Stimulated activated CD8-positive, alpha-beta memory T cell treated with anti-CD3 and anti-CD28 coated beads, Interleukin-15, amount 100 ng/mL, for 1 hour (primary cell): ENCODE measurements at places on chromosomes 3 and 15.

DNA sequence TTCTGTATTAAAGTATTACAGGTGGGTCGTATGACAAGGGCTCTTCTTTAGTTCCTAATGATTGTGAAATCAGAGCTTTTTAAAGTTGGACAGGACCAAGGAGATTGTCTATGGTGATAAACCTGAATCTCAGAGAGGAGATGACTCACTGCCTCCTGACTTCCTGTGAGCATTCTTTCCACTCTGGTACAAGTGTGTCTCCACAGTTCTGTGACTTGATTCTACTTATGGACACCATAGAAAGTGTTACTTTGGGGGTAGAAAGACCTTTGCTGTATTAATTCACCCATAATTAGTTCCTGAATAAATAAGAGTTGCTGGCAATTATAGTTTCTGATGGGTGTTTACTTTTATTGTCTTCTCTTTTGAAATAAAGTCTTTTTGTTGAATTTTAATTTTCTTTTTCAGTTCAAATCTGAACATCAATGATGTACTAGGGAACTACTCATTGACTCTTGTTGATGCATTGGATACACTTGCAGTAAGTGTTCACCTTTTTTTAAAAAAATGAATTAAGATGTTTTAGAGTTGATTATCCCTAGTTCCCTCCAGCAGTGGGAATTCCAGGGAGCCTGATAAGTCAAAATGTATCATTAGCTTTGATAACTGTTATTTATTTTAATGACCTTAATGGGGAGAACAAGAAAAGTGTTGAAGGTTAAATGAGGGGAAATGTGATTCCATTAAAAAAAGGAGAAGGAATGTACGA lies 7.4 kb downstream of the EDEM1 start:
- DNase-seq: peak; percentile 27

- no peak for DNase-seq
These were observed 163.1 kb downstream of the CLSTN2 start for GRCh38 chr3:140097874-140098635.

GRCh38 chr15:79299126-79299840 lies 11.6 kb upstream of the TMED3 start:
- no peak for DNase-seq

- DNase-seq: no peak
These were observed 644 bp upstream of the NGLY1 start for GRCh38 chr3:25783661-25784512.

DNA sequence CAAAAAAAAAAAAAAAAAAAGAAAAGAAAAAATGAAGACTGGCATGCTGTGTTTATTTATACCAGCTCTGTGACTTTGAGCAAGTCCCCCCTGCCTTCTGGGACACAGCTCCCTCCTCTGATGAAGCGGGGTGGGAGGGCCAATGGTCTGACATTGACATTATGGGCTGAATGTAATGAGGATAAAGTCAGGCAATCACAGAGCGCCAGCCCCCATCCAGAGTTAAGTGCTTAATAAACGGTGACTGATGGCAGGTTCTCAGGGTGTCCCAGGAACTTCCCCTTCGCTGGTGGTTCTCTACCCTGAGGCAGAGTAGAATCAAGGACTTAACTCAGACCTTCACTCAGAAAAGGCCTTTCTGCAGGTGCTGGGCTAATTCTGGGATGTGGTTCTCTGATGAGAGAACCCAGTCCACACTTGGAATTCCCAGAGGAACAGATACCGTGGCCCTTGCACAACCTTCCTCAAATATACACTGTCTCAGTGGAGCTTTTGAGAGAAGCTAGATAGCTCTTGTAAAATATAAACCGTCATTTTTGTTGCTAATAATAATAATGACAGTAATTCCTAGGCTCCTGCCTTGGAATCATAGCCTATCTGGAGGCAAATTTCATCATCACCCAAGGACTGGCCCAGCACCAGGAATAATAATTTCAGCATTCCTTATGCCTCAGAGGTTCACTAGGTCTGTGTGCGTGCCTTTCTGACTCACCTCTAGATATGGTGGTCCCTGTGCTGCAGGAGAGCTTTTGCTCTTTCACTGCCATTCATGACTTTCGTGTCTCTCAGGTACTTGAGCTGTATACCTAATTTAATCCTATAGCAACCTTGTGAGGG lies 115.8 kb downstream of the RPLP1 start:
- no peak for DNase-seq

DNA sequence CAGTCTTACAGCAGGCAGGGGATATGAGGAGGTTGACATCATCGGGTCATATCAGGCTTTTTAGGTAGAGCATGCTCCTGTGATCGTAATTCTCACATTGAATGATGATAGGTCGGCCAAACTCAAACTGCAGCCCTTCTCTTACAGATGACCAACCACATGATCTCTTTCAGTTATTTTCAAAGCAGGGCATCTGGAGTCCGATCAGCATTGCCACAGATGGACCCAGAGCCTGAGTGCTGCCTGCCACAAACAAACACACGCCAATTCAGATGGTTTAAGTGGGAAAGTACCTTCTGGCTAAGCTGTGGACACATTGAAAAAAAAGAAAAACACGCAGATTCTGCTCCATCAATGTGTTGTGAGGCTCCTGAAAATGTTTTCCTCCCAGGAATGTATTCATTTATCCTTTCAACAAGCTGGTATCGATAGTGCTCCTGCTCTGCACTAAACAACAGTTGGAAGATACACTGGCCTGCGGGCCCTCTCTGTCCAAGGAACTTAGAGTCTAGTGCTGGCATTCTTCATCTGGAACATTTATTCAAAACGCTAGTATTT lies 31.2 kb downstream of the ARPP21 start:
- no peak for DNase-seq

- no peak for DNase-seq
These were observed 26.0 kb downstream of the HHLA2 start for GRCh38 chr3:108322352-108322751.

GRCh38 chr3:11118181-11118682 lies 36.1 kb upstream of the HRH1 start:
- no peak for DNase-seq

- no peak for DNase-seq
These were observed 40.8 kb downstream of the CLSTN2 start for GRCh38 chr3:139975594-139976365.

- no peak for DNase-seq
These were observed 80.3 kb downstream of the TMEM266 start for GRCh38 chr15:76140074-76140464.

DNA sequence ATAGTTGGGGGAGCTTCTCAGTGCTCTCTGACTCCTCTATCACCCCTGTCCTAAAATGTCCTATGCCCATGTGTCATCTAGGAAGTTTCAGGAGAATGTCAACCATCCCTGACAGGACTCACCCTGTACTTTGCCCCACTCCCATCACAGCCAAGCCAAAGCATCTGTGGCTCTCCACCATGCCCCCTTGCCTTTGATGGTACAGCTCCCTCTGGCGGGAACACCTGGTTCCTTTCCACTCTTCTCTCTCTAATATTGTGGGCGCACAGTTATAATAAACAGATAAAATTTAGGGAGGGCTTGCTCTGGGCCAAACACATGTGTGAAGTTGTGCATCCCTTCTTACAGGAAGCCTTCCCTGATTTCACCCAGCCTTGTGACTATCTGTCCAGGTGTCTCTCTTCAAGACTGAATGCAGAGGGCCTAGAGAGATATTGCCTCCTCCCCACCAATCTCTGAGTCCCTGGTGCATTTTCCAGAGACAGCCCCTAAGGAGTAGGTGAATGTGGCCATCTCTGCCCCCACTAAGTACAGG lies 62.8 kb downstream of the ISG20 start:
- no peak for DNase-seq

- no peak for DNase-seq
These were observed 13.3 kb downstream of the FBXO22 start for GRCh38 chr15:75916978-75917377.

DNA sequence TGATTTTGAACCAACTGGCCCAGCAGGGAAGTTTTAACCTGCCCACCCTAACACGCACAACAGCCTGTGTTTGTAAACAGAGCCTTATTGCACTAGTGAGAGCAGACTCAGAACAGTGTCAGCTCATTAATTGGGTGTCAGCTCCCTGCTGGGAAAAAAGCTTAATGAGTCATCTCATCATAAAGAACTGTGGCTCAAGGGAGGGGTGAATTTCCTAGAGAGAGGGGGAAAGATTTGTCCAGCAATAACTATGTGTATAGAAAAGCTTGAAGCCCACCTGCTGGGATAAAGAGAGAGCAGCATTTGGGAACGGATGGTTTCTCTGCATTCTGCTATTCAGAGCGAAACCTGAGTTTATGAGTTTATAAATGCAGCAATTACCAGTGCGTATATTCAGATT lies 48.9 kb upstream of the GMNC start:
- no peak for DNase-seq

GRCh38 chr3:167940241-167940640 lies 155.5 kb downstream of the GOLIM4 start:
- DNase-seq: no peak

DNA sequence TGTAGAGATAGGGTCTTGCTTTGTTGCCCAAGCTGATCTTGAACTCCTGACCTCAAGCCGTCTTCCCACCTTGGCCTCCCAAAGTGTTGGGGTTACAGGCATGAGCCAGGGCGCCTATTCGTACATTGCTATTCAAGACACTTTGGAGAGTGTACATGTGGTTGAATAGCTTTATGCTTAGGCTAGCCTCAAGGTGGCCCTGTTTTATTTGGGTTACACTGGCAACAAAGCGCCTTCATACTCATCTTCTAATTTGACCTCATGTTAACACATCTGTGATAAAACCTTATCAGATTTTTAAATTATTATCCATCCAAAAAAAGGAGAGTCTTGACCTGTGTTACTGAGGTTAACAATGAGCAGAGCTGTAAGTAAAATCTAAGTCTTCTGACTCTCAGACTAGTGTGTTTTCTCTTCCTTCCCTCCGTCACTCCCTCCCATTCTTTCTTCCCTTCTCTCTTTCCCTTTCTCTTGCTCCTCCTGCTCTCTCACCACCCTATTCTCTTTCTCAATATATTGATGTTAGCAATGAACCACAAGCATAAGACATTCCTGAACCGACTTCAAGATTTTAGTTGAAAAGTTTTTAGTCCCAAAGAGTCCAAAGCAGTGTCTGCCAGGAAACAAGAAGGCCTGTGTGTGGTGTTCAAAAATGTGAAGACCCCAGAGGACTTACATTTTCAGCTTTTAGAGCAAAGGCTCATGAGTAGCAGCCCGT lies 603.7 kb upstream of the CFAP20DC start:
- DNase-seq: no peak
